Right ventricle myocardium inferior (tissue), 1 donor: ENCODE measurements at places on chromosomes 11 and 22. TPM values are rescaled to one million over a fixed set of nuclear protein-coding genes. Genes with fewer than 3 reads are reported as not detected.

DNA sequence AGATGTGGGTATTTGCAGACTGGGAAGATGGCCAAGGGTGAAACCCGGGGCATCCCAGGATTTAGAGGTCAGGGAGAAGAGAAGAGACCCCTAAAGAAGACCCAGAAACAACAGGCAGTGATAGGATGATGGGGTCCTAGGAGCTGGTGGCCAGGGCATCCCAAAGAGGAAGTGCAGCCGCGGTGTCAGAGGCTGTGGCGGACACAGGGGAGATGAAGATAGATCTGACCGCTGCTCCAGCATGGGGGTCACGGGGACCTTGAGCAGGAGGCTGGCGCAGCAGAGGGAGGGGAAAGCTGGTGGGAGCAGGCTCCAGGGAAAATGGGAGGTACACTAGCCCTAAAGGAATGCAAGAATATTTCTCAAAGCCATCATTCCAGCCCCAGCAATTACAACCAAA lies 47.3 kb downstream of the CTTN start:
- no peak for DNase-seq

GRCh38 chr11:2177076-2177475 lies 5.5 kb upstream of the TH start:
- DNase-seq, result no peak

DNA sequence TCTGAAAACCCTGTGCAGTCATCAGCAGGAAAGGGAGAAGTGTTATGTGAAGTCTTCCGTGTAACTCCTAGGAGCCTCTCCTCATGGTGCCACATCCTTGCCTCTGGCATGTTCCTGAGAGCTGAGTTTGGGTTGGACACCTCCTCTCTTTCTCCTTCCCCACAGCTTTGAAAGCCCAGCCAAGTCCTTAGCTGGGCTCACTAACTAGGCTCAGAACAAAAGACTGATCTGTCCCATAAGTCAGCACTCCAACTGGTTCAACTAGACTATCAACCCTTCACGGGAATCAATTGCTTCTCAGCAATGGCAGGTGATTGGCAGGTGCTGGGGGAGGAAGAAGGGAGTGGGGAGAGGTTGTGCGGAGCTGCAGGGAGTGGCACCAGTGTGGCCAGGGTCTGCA lies 509.9 kb upstream of the B3GAT1 start:
- no peak for DNase-seq

GRCh38 chr11:75383246-75383645 lies 16.1 kb upstream of the RPS3 start:
- DNase-seq, result no peak

DNA sequence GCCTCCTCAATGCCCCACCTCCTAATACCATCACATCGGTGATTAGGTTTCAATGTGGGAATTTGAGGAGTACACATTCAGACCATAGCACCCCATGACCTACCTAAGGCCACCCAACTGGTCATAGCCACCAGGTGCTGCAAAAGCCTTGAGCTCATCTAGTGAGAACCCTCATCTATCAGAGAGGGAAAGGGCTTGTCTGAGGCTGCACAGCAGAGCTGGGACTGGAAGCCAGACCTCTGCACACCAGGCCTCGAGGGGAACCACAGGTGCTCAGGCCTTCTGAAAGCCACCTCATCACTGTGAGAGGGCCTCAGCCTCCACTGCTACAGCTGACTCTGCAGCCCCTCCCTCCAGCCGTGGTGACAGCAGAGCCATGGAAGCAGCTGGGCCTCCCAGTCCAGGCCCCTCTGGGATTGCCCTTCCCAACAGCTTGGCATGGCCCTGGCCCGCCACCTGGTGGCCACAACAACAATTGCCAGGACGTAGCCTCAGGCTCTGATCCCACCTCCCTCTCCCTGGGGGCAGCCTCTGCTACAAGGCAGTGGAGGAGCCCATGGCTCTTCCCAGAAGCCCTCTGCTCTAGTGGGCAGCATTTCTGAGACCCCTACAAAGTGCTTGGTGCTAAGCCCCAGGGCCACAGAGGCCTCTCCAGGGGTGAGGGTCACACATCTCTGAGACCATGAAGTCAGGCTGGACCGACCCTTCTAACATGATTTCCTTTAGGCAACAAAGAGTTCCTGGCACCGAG lies 41.0 kb upstream of the PRDM11 start:
- DNase-seq, result peak; percentile 92

DNA sequence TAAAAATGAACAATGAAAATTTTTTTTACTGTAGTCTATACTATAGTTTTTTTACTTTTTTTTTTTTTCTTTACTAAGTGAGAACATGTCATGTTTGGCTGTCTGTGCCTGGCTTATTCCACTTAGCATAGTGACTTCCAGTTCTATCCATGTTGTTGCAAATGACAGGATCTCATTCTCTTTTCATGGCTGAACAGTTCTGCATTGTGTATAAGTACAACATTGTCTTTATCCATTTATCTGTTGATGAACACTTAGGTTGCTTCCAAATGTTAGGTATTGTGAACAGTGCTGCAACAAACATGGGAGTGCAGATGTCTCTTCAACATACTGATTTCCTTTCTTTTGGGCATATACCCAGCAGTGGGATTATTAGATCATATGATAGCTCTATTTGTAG lies 88.1 kb upstream of the CCDC90B start:
- no peak for DNase-seq

- DNase-seq, result no peak
Measured at GRCh38 chr11:30091737-30092136, 74.9 kb upstream of the KCNA4 start.

- no peak for DNase-seq
Measured at GRCh38 chr11:216081-216974, 8.8 kb downstream of the RIC8A start.

DNA sequence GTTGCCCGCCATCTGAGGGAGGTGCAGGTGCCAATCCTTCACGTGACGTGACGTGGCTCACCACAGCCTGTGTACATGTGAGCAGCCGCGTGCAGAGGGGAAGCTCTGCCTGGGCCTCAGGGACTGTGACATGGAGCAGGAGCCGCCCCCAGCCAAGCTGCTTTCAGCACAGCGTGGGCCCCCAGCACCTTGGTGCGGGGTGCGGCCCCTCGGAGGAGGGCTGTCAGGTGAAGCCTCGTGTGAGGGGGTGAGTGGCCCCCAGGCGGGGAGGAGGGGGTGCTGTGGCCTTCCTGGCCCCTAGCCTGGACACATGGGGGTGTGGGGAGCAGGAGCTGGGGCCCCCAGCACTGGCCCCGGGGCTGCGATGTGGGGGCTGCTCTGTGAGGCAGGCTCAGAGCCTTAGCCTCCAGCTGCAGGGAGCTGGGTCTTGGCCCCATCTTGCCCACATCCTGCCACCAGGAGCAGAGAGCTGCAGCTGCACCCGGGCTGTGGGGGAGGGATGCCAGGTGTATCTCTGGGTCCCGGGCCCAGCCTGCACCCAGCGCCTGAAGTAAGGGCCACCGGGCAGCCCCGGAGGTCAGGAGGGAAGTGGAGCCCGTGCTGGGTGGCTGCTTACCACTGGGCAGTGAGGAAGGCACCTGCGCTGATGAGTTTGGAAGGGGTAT lies at the start of gene ADORA2A:
Gene ADORA2A (plus strand): TSS at position 100 of the 665 bp plus-strand sequence. CDS start 5,806 bp downstream, outside the sequence.
- DNase-seq, result peak; percentile 85

DNA sequence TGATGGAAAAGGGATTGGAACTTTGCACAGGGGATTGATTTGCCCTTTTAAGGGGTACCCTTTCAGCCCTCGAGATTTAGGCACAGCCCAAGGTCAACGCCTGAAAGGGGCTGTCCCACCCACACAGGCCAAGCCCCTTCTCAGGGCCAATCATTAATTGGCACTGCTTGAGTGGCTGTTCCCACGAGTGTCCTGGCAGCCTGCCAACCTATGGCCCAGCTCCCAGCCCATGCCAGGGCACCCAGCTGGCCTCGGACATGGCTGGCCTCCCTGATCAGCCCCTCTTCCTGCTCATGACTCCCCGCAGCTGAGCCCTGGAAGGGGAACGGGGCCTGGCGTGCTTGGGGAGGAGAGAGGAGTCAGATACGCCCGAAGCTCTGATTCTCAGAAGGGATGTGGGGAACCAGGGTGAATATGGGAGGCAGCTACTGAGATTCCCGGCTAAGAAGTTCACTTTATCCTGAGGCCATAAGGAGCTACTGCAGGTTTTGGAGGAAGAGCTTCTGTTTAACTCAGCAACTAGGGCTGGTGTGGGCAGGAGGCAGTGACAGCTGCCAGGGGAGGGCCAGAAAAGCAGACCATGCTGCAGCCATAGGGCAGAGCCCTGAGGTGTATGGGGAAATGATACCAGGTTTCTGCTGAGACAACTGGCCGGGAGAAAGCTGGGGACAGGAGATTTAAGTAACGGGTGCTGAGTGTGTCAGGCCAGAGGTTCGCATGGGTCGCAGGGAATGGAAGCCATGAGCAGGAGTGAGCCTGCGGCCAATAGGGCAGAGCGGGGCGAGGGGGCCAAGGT lies 30.0 kb downstream of the WNT7B start:
- DNase-seq, result no peak

DNA sequence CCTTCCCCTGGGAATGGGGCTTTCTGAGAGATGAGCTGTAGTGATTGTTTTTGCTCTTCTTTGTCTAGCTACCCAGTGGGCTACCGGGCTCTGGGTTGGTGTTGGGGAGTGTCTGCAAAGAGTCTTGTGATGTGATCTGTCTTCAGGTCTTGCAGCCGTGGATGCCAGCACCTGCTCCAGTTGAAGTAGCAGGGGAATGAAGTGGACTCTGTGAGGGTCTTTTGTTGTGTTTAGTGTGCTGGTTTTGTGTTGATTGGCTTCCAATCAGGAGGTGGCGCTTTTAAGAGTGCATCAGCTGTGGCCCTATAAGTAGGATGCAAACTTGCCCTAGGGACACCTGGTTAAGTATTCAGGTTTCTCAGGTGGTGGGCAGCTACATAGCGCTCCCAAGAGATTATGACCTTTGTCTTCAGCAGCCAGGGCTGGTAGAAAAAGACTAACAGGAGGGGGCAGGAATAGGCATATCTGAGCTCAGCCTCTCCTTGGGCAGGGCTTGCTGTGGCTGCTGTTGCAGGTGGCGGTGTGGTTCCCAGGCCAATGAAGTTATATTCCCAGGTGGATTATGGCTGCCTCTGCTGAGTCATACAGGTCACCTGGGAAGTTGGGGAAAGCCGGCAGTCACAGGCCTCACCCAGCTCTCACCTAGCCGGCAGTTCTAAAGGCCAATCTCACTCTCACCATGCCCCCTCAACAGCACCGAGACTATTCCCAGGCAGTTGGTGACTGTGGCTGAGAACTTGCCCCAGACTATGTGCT lies 315.7 kb upstream of the C11orf87 start:
- DNase-seq, result no peak

DNA sequence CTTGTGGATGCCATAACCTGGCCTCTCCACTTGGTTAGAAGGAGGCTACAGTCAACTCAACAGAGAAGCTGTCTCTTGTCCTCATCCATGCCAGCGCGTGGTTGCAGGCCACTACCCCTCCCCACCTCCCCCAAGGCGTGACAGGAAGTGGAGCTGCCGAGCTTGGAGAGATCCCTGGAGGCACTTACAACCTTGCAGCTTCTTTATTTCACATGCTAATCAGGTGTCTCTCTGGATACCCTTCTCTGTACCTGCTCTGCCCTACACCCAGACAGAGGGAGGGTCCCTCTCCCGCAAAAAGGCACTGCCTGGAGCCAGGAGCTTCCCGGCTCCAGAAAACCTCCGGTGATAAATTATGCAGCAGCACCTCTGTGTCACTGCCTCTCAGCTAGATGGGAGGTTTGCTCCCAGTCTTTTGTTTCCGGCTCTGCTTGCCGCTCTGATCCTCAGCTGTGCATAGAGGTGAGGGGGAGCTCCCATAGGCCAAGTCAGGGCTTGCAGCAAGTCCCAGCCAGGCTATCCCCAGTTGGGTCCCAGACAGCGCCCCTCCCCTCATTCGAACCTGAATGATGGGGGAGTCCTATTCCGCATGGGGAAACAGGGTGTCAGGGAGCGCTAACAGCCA lies 5.7 kb downstream of the LRP4 start:
- no peak for DNase-seq

GRCh38 chr11:60338053-60338452 lies 11.0 kb downstream of the MS4A6E start:
- no peak for DNase-seq

- DNase-seq, result no peak
Measured at GRCh38 chr11:122616718-122617117, 38.8 kb upstream of the UBASH3B start.

The RAG1 gene
- 1.6 TPM for total RNA-seq

The JHY gene
- 2.1 TPM for total RNA-seq

DNA sequence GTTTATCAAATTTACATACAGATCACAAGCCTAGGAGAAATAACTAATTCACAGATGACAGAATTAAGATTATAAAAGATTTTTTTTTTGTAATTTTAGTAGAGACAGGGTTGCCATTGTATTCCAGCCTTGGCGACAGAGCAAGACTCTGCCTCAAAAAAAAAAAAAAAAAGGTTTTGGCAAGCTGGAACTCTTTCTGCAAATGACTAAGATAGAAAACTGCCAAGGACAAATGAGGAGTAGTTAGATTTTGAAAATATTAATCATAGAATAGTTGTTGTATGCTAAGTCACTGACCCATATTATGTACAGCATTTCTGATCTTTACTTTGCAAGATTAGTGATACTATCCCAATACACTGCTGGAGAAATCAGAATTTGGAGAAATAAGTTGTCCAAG lies 99.2 kb downstream of the C11orf65 start:
- no peak for DNase-seq

DNA sequence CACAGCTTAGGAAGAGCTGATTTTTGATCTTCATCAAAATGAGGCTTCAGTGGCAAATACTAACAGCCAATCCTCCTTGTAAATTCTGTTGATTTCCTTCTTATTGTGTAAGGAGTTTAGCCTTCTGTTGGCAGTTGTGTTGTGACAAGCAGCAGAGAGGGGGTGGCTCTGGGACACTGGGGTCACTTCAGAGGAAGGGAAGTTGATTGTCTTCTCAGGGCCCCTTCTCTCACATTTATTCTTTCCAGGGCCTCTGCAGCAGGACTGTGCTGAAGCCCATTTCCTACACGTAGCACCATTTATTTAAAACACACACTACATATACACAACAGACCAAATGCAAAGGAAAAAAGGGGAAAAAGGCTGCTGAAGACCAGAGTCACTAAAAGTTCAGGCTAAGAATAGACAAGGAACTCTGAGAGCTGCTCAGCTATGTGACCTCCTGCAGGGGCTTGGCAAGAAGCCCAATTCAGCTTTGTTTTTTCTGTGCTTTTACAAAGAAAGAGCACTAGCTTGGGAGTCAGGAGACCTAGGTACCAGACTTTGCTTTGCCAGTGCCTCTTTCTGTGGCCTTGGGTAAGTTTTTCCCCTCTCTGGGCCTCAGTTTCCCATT lies 28.3 kb upstream of the UPB1 start:
- DNase-seq, result no peak

GRCh38 chr11:71448257-71449171 lies at the start of gene DHCR7:
Gene DHCR7 (minus strand): TSS chr11:71448393. CDS start chr11:71444952, 3,441 bp downstream.
- DNase-seq, result peak; percentile 99

DNA sequence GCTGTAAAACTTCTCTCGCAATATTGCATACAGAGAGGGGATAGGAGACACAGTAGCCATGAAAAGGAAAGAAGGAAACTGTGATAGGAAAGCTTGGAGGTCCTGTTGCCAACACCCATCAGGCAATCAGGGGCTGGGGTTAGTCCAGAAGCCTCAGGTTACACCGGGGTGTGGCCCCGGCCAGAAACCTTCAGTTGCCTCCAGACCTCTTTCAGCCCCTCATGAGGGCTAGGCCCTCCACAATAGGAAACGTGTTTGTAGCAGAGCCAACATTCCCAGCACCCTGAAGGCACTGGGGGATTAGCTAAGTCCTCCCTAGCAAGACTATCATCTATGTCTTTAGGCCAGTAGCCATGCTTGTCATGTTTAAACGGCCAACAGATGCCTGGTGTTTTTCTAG lies 1048.0 kb upstream of the CNTN5 start:
- no peak for DNase-seq
